ENCODE measurements at places on chromosomes 11 and 22.

DNA sequence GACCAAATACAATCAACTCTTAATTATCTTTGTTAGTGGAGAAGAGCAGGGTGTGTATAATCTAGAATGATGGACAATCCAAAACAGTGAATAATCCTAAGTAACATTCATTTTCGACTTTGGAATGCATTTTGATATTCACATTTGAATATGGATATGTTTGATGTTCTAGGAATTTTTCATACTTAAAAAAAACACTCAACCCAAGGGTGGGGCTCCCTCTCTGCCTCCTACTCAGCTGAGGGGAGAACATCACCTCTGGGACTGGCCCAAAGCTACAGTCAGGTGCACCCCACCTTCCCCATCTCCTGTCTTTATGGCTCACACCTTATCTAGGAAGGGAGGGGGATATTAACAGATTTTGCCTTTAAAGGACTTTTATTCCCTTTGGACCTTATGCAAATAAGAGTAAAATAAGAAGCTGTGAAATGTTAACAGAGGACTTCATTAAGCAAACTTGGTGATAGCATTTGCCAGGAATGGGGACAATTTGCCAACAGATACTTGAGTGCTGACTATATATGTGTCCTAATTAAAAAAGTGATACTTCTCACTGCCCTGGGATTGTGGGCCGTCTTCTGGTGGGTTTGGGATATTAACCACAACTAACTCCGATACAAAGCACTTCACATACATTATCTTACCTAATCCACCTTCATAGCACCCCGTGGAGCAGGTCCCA, 187.0 kb downstream of the ST3GAL4 start:
- no peak for DNase-seq

- no peak for DNase-seq
These were observed 23.1 kb upstream of the GNAZ start for GRCh38 chr22:23047265-23047664.

GRCh38 chr22:28442711-28443525, 236.7 kb downstream of the TTC28 start:
- peak; percentile 66 for DNase-seq

DNA sequence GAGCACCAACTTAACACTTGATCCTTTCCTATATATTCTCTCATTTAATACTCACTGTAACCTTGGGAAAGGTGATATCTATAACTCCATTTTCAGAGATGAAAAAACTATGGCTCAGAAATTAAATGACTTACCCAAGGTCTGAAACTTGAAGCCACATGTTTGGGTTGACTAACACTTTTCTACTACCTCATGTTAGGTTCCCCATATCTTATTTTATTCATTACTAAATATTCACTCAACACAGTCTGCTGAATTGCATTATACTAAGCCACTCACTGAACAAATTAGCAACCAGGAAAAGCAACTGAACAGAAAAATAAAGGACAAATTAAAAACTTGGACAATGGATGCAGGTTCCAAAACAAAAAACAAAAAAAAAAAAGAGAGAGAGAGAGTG, 59.9 kb downstream of the FAM168A start:
- DNase-seq: no peak

DNA sequence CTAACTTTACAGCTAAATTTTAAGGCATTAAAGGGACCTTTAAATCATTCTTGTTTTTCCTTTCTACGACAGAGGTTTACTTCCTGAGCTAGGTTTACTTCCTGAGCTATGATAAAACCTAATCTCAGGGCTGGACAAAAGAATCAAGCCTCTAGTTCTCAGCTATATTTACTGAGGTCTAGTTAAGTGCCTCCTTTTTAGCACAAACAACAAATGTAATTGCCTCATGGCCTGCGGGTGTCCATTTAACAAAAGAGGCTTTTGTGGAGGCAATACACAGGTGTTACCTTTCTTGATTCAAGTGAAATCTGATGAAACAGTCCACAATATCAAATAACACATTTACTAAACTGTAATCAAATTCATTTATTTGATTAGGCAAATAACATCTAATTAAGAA, 67.3 kb downstream of the IMMP1L start:
- no peak for DNase-seq

- DNase-seq: no peak
These were observed 29.1 kb downstream of the LRFN4 start for GRCh38 chr11:66885950-66886440.

DNA sequence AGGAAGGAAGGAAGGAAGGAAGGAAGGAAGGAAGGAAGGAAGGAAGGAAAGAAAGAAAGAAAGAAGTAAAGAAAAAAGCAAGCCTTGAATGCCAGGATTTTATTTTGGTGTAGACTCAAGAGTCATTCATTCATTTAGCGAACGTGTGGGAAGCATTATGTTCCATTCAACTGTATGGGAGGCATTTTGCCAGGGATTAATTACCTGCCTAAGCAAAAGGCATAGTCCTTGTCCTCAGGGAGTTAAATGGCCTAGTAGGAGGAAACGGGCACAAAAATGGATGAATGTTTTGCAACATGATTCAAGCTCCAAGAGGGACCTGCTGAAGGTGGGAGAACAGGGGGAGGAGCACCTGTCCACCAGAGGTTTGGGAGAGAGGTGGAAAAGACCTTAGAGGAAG, 16.2 kb upstream of the ZNRF3 start:
- no peak for DNase-seq

DNA sequence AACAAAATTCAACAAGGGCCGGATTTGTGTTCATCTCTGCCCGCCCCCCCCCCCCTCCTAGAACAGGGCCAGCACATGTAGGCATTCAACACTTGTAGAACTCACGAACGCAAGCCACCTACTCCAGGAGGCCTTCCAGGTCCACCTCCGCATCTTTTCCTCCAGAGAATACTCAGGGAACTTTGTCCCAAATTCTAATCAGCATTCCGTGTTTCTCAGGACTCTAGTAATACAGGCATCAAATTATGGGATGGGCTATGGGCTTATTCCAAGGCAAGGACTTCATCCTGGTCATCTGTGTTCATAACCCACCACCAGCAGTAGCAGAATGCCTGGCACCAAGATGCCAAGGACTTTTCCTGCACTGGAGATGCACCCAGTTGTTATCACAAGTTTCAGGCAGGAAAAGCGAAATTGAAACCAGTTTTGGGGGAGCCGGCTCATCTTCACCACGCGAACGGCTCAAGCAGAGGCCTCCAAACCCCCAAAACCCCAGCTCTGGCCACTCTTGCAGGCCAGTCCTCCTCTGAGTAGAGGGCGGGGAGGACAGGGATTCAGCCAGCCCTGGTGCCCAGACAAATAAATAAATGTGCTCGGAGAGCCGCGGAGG, 462 bp downstream of the UBE2L6 start:
- DNase-seq: peak; percentile 56

DNA sequence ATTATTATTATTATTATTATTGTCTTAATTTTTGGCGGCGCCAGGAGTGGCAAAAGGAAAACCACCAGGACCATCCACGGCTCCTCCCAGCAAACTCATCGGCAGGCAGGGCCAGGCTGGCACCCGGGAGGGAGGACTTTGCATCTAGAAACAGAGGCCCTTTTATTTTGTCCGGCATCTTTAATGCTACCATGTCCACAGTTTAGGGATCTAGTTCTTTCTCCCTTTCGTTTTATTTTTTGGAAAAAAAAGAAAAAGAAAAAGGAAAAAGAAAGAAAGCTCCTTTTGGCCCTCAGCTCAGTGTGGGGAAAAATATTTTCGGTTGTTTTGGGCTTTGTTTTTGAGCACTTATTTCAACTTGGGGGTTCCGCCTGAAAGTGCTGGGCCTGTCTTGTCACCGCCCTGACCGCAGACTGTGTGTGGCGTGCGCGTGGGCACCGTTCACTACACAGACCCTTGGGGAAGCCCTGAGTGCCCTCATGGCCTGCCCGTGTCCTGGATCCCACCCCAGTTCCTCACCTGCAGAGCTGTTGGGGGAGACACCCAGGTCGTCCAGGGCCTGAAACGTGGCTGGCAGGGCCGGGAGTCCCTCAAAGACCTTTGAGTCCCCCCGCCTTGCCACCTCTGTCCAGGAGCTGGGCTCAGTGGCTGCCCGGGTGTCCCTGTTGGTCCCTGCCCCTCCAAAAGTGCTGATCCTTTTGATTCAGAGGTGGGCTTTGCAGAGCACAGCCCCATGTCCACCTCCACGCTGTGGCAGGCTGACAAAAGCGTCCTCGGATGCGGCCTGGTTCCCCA, 69.1 kb upstream of the PPARA start:
- no peak for DNase-seq

GRCh38 chr11:59501931-59502330, 1.4 kb upstream of the OR4D11 start:
- DNase-seq: no peak

GRCh38 chr22:48800886-48801607, 1026.6 kb downstream of the BRD1 start:
- no peak for DNase-seq

GRCh38 chr11:65744699-65745042, 24.1 kb upstream of the RNASEH2C start:
- no peak for DNase-seq

GRCh38 chr11:134574947-134575346, 162.9 kb upstream of the B3GAT1 start:
- no peak for DNase-seq

GRCh38 chr22:42208362-42208761, 62.1 kb downstream of the TCF20 start:
- DNase-seq: no peak

GRCh38 chr11:76759517-76759916, 23.6 kb upstream of the TSKU start:
- DNase-seq: no peak

GRCh38 chr11:75525433-75526191, at the start of gene GDPD5:
GDPD5 (minus strand) TSS chr11:75525941; CDS start chr11:75477735, 48,206 bp downstream.
- DNase-seq: peak; percentile 77

DNA sequence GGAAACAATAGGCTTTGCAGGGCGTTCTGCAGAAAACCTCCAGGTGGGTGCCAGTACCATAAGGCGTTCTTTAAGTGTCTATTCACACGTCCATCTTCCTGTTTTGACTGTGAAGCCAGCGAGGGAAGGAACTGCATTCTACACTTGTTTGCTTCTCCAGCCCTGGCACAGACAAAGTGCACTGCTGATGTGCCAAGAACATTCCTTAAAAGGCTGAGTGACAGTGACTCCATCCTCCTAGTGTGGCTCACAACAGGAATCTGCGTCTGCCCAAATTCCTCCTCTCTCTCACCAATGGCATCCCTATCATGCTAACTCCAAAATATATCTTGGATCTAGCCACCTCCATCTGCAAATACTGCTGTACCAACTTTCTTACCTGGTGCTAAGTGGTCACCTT, 407.4 kb upstream of the SYN3 start:
- no peak for DNase-seq

GRCh38 chr22:48259991-48260670, 1497.7 kb downstream of the TBC1D22A start:
- DNase-seq: no peak

- no peak for DNase-seq
These were observed 16.3 kb downstream of the FDX1 start for GRCh38 chr11:110446061-110446460.

DNA sequence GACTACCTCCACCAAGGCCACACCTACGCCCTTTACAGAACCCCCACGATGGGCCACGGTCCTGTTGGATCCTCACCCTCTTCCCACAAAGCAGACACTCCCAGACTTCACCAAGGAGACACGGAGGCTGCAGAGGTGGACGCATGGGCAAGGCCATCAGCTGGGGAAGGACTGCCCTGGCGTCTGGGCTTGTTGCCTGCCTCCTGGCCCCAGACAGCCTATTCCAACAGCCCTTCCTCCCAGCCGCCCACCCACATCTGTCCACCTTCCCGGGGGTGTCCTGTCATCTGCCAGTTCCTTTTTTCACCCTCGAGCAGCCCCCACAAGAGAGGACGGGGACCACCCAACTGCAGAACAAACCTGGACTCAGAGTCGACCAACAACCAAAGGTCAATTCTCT, 28.9 kb upstream of the TH start:
- DNase-seq: no peak

DNA sequence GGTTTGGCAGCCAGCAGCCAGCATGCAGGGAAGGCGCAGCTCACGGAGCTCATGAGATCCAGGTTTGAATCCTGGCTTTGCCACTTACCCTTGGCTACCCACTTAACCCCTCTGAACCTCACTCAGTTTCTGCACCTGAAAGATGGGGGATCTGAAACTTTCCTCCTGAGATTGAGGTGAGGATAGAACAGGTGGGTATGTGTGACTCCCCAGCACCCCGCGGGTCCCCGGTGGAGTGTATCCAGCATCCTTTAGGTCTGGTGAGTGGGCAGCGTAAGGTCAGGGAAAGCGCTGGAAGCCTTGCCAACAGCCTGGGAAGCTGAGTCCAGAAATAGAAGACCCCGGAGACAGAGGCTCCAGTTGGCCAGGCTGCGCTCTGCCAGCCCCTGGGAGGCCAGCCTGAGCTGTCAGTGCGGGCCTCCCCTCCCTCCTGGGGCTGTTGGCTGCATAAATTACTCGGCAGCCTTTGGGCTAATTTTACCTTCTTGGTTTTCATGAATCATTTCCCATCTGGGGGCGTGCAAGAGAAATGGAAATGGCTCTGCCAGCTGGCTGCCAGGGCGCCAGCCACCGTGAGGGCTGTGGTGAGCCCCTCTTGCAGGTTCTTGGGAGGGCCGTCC, 17.6 kb downstream of the PRDM11 start:
- peak; percentile 67 for DNase-seq

DNA sequence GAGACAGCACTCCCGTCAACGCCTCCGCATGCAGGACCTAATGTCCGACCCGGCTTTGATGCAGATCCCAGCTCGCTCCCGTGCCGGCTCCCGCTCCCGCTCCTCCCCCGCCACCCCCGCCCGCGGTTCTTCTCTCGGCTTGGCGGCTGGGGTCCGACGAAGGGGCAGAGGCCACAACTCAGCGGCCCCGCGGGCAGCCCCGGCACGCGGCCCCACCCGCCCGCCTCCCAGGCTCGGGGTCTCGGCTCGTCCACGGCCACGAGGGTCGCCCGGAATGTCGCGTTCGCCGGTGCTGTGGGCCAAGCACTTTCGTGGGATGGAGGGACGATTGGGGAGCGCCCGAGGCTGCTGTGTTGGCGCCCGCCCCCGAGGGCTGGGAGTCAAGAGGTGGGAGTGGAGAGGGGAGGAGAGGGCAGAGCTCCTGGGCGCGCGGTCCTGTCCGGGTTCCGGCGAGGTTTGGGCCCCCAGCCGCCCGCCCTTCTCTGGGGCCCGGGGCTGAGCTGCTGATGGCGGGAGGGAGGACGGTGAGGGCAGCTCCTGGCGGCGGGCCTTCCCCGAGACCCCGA, 5.3 kb upstream of the TBX1 start:
- DNase-seq: no peak

- peak; percentile 81 for DNase-seq
These were observed 142.8 kb downstream of the MAML2 start for GRCh38 chr11:96200243-96200642.

DNA sequence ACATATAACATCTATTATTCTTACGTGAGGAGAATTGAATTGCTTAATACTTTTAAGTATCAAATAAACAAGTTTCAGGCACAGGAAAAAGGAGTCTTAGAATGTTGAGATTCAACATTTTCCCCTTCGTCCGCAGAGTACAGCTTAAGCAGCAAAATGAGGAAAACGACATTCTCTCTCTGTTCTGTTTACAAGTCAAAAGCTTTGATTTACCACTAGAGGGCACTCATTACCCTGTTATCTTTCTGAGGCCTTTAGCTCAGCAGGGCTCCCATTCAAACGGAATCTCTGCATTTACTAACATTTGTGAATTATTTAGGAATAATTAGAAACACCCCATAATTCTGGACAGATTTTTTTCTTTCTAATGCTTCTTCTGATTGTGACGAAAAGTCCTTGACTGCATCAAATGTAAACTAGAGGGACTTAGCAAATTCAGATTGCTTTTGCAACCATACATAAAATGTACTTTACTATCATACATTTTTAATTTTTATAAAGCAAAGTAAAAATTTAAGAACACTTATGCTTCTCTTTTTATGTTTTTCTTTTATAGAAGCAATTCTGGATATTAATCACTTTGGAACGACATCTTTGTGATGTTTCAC, 75.0 kb downstream of the JRKL start:
- DNase-seq: peak; percentile 76

Data from M059J (cell line).